ENCODE measurements at places on chromosomes 16 and 17. TPM values are rescaled to one million over a fixed set of nuclear protein-coding genes. Genes with fewer than 3 reads are reported as not detected.

GRCh38 chr17:35214192-35214591, 20.0 kb upstream of the SLC35G3 start:
- H3K27ac ChIP-seq: peak overlapping the region; percentile 93
- H3K4me1 ChIP-seq: peaks cover 46% of the 10 kb centered on the region
- no peak overlapping the region for H3K4me3 ChIP-seq
- no peaks in the 10 kb centered on the region for H3K36me3 ChIP-seq

- H3K4me3 ChIP-seq: no peak overlapping the region
- no peaks in the 10 kb centered on the region for H3K27me3 ChIP-seq
- no peaks in the 10 kb centered on the region for H3K36me3 ChIP-seq
- H3K27ac ChIP-seq: no peak overlapping the region
- no peak for DNase-seq
These were observed 23.5 kb downstream of the TNRC6A start for GRCh38 chr16:24753000-24753399.

GRCh38 chr17:47201166-47201565, 8.0 kb upstream of the MYL4 start:
- H3K27me3 ChIP-seq: no peaks in the 10 kb centered on the region
- no peak for DNase-seq
- no peak overlapping the region for H3K4me3 ChIP-seq
- H3K27ac ChIP-seq: no peak overlapping the region
- H3K36me3 ChIP-seq: no peaks in the 10 kb centered on the region

DNA sequence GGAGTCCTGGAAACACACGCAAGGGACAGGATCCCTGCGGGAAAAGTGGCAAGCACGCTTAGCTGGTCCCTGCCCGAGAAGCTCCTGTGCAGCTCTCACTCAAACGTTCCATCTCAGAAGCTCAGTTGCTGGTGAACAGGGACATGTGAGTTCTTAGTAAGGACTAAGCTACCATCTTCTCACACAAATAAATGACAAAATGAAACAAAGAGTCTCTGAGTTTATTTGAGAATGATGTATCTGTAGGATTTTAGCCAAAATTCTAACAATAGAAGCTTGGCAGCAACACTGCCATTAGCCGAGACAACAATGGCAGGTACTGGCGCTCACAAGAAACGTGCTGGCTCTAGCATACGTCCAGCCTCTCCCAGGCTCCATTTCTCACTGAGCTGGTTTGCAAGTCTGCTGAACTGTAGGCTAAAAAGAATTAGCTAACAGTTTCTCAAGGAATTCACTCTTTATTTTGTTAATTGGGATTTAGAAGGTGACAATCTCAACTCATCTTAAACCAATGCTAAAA, 90.2 kb downstream of the VPS53 start:
- H3K36me3 ChIP-seq: peaks cover 55% of the 10 kb centered on the region
- no peak overlapping the region for H3K27ac ChIP-seq
- no peaks in the 10 kb centered on the region for H3K4me1 ChIP-seq
- DNase-seq: no peak

DNA sequence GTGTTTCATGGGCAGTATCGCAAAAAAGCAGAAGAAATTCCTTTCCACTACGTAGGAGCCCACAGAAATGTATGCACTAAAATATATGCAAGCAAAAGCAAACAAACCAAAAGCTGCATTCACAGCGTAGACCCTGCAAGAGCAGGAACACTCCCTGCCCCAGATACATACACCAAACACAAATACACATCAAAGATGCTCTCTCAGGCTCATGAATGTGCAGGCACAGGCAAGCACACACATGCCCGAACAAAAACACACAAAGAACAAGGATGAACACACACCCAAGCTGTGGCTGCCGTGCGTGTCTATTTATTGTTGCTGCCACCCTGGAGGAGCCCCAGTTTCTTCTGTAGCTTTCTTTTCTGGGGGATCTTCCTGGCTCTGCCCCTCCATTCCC, 1.7 kb downstream of the NUPR1 start:
- peaks cover 15% of the 10 kb centered on the region for H3K4me1 ChIP-seq
- no peaks in the 10 kb centered on the region for H3K36me3 ChIP-seq
- no peaks in the 10 kb centered on the region for H3K27me3 ChIP-seq
- H3K27ac ChIP-seq: no peak overlapping the region

- peaks cover 59% of the 10 kb centered on the region for H3K4me1 ChIP-seq
- peaks cover 6% of the 10 kb centered on the region for H3K27me3 ChIP-seq
- no peaks in the 10 kb centered on the region for H3K36me3 ChIP-seq
- H3K4me3 ChIP-seq: peak within 1 kb of the TSS; percentile 46
- DNase-seq: peak; percentile 78
These were observed at the start of gene SNN for GRCh38 chr16:11667824-11668622. Gene SNN, plus strand, starts transcription at chr16:11668455. Its CDS starts 7,605 bp downstream, at chr16:11676060.

GRCh38 chr16:87945351-87946042, 5.7 kb upstream of the BANP start:
- no peaks in the 10 kb centered on the region for H3K36me3 ChIP-seq
- no peak overlapping the region for H3K27ac ChIP-seq
- H3K4me1 ChIP-seq: peaks cover 8% of the 10 kb centered on the region
- no peak for DNase-seq
- H3K27me3 ChIP-seq: no peaks in the 10 kb centered on the region

- no peak overlapping the region for H3K4me3 ChIP-seq
- no peak for DNase-seq
- no peak overlapping the region for H3K27ac ChIP-seq
- no peaks in the 10 kb centered on the region for H3K36me3 ChIP-seq
- no peaks in the 10 kb centered on the region for H3K4me1 ChIP-seq
These were observed 75.7 kb downstream of the NXN start for GRCh38 chr17:903691-904481.

DNA sequence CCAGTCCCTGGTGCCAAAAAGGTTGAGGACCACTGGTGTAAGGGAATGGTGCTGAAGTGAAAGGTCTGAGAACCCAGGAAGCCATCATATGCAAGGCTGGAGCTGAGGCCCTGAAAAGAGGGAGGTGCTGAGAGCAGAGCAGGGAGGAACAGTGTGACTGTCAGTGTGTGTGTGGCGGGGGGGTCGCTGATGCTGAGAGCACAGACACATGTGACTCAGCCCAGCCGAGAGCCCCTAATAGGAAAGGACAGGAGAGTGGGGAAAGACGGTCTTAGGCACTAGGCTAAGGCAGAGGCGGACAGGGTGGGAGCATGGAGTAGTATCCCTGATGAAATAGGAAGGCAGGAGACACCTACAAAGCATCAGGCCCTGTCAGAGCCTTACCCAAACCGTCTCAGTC, 1.2 kb downstream of the B9D1 start:
- H3K36me3 ChIP-seq: no peaks in the 10 kb centered on the region
- no peak overlapping the region for H3K27ac ChIP-seq
- H3K4me3 ChIP-seq: no peak overlapping the region
- DNase-seq: no peak

- no peaks in the 10 kb centered on the region for H3K4me1 ChIP-seq
- H3K36me3 ChIP-seq: no peaks in the 10 kb centered on the region
- H3K27me3 ChIP-seq: no peaks in the 10 kb centered on the region
- no peak for DNase-seq
- H3K27ac ChIP-seq: no peak overlapping the region
These were observed 678.3 kb upstream of the EEF2KMT start for GRCh38 chr16:5775916-5776315.

- no peaks in the 10 kb centered on the region for H3K36me3 ChIP-seq
- no peak for DNase-seq
- no peak overlapping the region for H3K27ac ChIP-seq
- no peaks in the 10 kb centered on the region for H3K27me3 ChIP-seq
- no peak overlapping the region for H3K4me3 ChIP-seq
These were observed 16.5 kb downstream of the TENT4B start for GRCh38 chr16:50169555-50170096.

DNA sequence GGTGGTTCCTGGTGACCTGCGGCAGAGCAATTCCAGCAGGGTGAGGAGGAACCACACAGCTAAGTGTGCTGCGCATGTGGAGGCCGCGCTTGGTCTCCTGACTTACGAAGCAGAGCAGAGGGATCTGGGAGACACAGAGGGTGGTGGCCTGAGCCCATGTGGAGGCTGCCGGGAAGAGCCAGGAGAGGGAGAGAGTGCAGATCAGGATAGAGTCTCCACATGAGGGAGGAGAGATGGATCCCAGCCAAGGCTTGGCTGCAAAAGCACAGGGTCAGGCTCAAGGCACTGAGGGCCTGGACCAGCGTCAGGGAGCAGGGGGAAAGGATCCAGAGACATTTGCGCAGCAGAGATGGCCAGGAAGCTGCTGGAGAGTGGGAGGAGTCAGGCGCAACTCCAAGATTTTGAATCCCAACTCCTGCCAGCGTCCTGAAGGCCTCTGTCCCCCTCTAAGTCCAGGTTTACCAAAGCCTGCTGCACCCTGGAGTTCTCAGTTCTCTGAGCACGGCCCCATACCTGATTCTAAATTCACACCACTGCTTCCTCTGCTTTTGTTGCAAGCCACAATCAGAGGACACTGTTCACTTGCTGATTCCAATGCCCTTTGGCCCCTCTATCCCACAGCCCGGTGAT, 11.3 kb upstream of the MLLT6 start:
- no peak for DNase-seq
- no peaks in the 10 kb centered on the region for H3K36me3 ChIP-seq
- no peak overlapping the region for H3K27ac ChIP-seq
- peaks cover 3% of the 10 kb centered on the region for H3K4me1 ChIP-seq

- DNase-seq: no peak
- H3K27ac ChIP-seq: peak overlapping the region; percentile 100
- H3K36me3 ChIP-seq: no peaks in the 10 kb centered on the region
- no peaks in the 10 kb centered on the region for H3K27me3 ChIP-seq
- H3K4me3 ChIP-seq: peak overlapping the region; percentile 89
- H3K4me1 ChIP-seq: peaks cover 22% of the 10 kb centered on the region
These were observed 585 bp downstream of the AP1G1 start for GRCh38 chr16:71807905-71808592.

Gene CYB5D1
- total RNA-seq: 18.3 TPM

Gene SCARF1
- total RNA-seq: 0.59 TPM

Gene ZCCHC14
- total RNA-seq: 12.2 TPM

Gene EVPLL
- total RNA-seq: not detected
